CD4-positive, alpha-beta T cell treated with Interferon alpha-2 for 1 hour (primary cell): ENCODE measurements at places on chromosomes 13 and 19.

DNA sequence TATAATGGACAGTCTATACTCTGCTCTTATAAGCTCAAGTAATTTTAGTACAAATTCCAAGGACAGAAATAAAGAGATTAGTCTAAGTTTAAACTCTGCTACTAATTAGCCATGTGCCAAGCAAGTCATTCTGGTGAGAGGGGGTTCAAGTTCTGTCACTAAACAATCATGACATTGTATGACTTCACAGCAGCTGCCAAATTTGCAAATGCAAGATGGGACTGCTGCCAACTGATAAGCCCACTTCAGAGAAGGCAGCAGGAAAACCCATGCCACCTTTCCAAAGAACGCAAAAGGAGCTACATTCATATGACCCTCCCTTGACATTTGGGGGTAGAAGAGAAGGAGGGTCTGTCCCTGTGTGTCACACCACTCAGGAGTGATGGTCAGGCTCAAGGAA, 60.7 kb upstream of the RFXAP start:
- DNase-seq: no peak

GRCh38 chr13:43991773-43992201, 112.1 kb downstream of the LACC1 start:
- DNase-seq: no peak

DNA sequence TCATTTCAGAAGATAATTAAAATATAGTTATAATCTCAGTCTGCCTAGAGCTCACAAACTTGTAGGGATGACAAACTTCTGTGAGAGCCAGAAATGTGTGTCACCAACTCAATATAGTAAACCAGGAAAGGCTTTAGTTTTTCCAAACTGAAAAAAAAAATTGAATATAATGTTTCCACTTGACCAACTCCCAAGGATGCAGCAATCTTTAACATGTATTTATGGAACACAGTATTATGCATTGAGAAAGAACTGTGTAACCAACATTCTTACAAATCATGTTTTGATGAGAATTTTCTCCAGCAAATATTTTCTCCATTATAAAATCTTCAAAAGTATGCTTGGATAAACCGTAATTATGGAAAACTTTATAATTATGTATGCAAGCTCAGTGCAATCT, 50.1 kb upstream of the KLF12 start:
- DNase-seq: no peak

- no peak for DNase-seq
Observed at GRCh38 chr19:19379527-19379926, 25.9 kb upstream of the GATAD2A start.

GRCh38 chr13:79401259-79402070, 4.6 kb downstream of the RBM26 start:
- DNase-seq: peak; percentile 39

- no peak for DNase-seq
Observed at GRCh38 chr13:32010136-32010535, 21.4 kb upstream of the FRY start.
